ENCODE measurements at places on chromosomes 3 and 15. TPM values are rescaled to one million over a fixed set of nuclear protein-coding genes. Genes with fewer than 3 reads are reported as not detected.

The SKOR1 gene
- 0.13 TPM for total RNA-seq

The SLC28A1 gene
- not detected for total RNA-seq

The MCTP2 gene
- total RNA-seq = 0.61 TPM

DNA sequence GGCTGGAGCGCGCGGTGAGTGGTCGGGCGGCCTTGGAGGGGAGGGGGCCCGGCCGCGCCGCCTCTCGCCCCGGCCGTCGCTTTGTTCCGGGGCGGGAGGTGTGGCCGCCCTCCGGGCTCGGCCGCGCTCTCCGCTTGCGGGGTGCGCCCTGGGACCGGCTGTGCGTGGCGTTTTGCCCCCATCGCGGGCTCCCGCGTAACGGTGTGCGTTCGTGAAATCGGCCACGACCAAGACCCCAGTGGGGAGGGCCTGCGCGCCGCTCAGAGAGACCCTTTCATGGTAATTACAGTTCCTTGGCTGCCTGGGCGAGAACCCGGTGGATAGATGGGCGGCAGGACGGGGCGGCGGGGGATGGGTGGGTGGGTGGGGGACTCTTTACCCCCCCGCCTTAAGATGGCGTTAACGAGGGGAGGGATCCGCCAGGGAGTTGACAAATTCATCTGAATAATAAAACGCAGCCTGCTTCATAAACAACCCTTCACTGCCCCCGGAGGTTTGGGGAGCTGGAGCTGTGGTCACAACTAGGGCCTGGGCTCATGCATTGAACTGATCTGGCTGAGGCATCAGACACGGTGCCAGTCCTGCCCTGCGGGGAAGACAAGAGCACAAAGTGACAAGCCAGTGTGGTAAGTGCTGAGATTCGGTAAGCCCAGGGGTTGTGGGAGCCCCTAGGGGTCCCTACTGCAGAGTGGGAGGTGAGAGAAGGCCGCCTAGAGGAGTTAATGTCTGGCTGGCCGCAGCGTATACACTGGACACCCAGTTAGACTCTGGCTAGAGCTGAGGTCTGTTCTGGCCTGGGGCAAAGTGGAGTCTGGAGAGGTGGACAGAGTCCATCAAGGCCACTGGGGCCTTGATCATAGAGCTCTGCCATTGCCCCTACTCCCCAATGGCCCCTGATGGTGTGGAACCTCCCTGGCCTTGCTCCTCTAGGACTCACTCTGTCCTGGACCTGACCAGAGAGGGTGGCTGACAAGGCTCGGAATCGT lies 668 bp downstream of the MRAS start:
- peak; percentile 46 for DNase-seq

- DNase-seq = peak; percentile 30
Measured at GRCh38 chr3:78728406-78729145, 1039.2 kb downstream of the ROBO1 start.

The LMLN gene
- total RNA-seq = 8.8 TPM

DNA sequence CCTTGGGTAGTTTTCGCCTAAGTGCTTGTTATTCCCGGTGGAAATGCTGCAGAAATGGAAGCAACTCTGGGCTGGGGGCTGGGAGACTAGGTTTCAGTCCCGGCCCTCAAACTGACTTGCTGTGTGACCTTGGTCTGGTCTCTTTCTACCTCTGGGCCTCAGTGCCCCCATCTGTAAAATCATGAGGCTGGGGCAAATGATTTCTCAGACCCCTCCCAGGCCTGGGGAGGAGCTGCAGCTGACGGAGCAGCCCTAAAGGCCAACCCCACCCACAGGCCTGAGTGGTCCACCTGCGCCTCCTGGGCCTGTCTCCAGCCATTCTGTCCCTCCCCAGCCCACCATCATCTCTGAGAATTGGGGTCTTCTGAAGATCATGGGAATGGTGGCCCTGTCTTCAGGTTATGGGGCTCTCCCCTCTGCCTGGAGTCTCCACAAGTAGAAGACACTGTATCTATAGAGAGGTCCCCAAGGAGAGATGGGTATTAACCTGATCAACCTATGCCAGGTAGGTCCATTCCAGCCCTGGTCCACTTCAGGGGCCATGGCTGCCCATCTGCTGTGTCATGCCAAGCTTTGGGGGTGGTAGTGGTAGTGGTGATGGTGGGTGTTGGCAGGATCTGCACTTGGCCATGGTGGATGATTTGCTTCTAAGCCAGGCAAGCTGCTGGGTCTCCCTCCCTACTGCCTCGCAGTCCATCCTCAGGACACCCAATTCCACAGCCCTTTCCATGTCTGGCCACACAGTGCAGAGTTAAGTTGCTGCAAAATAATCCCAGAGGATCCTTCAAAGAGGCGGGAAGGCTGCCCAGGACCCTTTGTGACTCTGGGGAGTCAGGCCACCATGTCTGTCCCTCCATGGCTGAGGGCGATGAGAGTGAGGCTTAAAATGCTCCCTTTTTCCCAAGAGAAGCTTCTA lies 46.0 kb downstream of the ITGA11 start:
- DNase-seq = no peak

DNA sequence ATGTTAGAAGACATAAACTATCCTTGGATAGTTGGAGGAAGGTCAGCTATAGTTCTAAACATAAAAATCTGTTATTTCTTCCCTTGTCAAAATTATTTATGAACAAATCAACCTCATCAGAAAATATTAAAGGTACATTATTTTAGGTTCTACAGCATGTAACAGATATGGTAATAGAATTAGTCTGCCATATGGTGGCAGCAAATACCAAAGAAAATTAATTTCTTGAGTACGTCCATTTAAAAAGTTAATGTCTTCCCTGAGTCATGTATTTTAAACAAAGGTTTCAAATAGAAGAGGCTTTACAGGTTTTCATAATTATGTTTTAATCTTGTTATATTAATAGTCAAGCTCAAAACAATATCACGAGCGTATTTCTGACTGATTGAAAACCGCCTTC lies 17.9 kb upstream of the ANKRD28 start:
- no peak for DNase-seq

The SLC25A20 gene
- 72.4 TPM for total RNA-seq

DNA sequence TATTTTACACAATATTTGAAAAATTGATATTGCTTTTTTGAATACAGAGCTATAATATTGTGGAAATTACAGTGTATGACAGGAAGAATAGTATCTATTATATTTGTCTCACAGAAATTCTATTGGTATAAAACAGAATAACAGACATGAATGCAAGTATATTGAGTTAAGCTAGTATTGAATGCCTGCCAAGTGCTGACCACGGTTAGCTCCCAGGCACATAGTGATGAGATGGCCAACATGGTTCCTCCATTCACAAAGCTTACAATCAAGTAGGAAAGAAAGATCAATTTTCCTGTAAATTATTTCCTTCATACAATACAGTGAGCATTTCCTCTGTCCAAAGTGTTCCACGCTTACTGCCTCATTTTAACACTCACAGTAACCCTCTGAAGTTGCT lies 67.6 kb downstream of the TP63 start:
- DNase-seq = no peak

DNA sequence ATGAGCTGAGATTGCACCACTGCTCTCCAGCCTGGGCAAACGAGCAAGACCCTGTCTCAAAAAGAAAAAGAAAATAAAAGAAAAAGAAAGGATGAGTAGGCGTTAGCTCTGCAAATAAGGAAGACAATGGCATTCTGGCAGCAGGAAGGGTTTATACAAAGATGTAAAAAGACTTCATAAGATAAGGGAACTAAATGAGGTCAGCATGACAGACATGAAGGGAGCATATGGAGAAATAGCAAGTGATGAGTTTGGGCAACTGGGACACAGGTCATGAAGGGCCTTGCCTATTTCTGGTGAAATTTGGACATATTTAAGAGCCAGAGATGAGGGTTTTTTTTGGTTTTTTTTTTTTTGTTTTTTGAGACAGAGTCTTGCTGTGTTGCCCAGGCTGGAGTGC lies 24.5 kb downstream of the TMEM266 start:
- no peak for DNase-seq

DNA sequence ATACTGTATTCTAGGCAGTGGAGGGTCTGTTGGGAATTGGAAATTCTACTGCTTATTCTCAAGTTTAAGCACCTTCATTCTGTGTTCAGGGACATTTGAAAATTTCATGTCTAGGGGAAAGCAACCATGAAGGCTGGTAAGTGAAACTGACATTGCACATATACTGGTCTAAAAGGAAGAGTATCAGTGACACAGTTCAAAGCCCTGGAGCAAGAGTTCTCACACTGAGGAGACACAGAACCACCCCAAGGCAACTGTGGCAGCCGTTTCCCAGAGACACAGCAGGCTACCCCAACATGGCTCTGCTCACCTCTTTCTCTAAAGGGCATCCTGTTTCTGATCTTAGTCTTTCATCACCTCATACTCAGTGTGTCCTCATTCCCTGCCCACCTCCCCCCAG lies 67.5 kb downstream of the KCNMB2 start:
- DNase-seq = no peak

- no peak for DNase-seq
Measured at GRCh38 chr15:77546050-77546501, 86.6 kb downstream of the LINGO1 start.

GRCh38 chr15:61653110-61653509 lies 407.1 kb downstream of the VPS13C start:
- DNase-seq = peak; percentile 80

The COL6A5 gene
- not detected for total RNA-seq

GRCh38 chr15:91954292-91954691 lies 100.8 kb downstream of the SLCO3A1 start:
- DNase-seq = no peak

GRCh38 chr3:100150473-100150872 lies 36.2 kb upstream of the FILIP1L start:
- no peak for DNase-seq

The ANKRD34C gene
- not detected for total RNA-seq

The GRM2 gene
- total RNA-seq = 0.18 TPM

The RYK gene
- total RNA-seq = 30.7 TPM

The CHRD gene
- 2.6 TPM for total RNA-seq

DNA sequence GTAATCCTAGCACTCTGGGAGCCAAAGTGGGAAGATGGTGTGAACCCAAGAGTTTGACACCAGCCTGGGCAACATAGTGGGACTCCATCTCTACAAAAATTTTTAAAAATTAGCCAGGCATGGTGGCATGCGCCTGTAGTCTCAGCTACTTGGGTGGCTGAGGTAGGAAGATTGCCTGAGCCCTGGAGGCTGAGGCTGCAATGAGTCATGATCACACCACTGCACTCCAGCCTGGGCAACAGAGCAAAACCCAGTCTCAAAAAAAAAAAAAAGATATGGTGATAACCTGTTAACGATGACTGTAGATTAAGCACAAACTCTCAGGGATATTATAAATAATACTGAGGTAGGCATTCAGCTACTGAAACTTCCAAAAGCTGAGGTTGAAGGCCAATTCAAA lies 107.5 kb downstream of the SLC49A4 start:
- no peak for DNase-seq

Data from gastrocnemius medialis (tissue), 4 donors.